AG08395 (cell line): ENCODE measurements at places on chromosomes 5 and 9.

- DNase-seq = no peak
Observed at GRCh38 chr5:66518753-66519152, 77.4 kb upstream of the MAST4 start.

- no peak for DNase-seq
Observed at GRCh38 chr5:1291611-1292080, 3.2 kb downstream of the TERT start.

DNA sequence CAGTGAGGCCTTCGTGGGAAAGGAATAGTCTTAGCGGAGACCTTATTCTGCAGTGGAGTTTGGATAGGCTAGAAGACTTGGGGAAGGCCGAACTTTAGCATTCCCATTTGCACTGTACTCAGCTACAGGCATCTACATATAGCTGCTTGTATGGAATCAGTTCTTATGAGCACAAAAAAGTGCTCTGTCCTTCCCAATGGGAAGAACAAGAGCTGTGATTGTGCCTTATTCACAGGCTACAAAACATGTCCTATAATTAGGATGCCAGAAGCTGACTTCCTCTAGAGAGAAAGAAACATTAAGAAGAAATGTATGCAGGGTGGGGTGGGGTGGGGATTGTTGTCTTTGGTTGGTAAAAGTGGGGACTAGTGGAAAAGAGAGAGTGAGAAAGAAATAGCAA is 154.7 kb downstream of the ATP10B start:
- DNase-seq = no peak

GRCh38 chr9:23702311-23702922 is 123.6 kb downstream of the ELAVL2 start:
- no peak for DNase-seq

- DNase-seq = no peak
Observed at GRCh38 chr9:94971378-94972131, 245.1 kb downstream of the AOPEP start.

DNA sequence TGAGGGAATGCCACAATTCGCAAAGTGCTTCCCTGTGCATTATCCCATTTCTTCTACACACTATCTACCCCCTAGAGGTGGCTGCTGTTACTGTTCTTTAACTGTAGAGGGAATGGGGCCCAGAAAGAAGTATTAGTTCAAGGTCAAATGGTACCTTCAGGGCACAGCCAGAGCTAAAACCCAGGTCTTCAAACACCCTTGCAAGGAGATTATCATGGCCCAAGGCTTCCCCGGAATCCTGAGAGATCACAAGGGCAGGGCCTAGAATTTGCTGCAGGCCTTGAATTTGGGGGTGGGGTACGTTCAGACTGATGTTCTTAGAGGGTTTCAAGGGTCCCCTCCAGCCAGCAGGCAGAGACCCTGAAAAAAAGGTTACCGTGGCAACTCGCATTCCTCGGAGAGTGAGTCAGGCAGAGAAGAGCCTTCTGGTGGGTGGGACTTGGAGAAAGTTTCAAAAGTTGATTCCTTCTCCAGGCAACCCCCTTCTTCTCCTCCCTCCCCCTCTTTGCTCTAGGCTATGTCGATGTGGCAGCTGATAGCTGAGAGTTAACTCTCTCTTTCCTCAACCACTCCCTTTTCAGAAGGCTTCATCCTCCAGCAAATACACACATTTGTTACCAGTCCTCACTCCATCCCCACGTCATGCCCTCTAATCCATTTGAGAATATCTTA is 1.9 kb downstream of the SPARC start:
- peak; percentile 74 for DNase-seq

DNA sequence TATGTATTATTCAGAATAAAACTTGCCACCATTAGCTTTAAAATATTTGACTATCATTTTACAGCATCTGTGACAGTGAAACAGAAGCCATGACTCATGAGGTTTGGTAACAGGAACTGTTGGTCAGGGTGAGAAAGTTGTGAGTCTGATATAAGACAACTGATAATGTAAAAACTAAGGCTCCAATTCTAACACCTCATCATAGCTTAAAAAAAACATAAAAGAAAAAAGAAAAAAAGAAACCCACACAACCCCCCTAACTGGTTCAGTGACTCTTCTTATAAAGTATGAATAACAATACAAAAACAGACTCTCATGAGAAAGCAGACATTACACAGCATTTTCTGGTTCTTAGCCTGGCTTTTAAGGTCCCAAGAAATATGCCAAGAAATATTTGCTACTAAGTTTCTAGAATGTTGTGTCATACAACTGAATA is 85.8 kb downstream of the MRPS27 start:
- DNase-seq = peak; percentile 68

GRCh38 chr9:4382722-4383317 is 83.0 kb upstream of the GLIS3 start:
- DNase-seq = peak; percentile 61

GRCh38 chr9:20903212-20903611 is 128.2 kb downstream of the HACD4 start:
- DNase-seq = no peak

DNA sequence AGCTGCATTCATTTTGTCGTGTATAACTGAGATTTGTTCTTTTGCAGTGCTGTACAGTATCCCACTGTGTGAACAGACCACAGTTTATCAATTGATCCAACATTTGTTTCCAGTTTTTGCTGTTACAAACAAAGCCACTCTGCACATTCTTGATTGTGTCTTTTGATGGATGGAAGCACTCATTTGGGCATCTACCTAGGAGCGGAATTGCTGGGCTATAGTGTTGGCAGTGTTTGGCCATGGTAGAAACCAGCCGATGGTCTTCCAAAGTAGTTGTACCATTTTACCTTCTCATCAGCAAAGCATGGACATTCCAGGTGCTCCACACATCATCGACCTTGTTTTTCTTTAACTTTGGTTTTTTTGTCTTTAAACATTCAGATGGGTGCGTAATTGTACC is 77.7 kb downstream of the PSMB7 start:
- no peak for DNase-seq

DNA sequence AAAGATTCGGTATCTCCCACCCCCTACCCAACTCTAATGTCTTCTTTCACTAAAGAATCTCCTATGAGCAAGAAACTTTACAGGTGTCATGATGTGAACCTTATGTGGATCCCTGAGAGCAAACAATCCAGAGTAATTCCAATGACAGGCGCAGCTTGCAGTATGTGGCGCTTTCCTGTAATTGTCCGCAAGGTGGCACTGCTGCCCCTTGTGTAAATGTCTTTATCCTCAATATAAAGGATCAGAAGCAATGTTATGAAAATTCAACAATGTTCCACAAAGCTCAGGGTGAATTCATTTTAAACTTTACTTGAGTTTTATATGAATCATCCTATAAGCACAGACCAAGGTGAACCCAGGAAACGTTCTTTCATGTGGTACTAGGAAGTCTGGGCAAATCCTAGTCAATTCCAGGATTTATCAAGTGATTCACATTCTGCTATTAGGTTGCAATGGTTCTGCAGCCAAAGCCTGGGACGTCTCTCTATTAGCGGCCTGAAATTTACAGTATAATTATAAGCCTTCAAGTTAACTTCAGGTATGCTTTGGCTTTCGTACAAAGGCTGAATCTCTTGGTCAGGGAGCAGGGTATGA is 113.7 kb downstream of the TRPM6 start:
- DNase-seq = peak; percentile 70

GRCh38 chr5:94693043-94693822 is 74.8 kb downstream of the SLF1 start:
- DNase-seq = peak; percentile 61

- DNase-seq = no peak
Observed at GRCh38 chr9:92064711-92065110, 50.5 kb downstream of the SPTLC1 start.

GRCh38 chr5:61254969-61255555 is 77.0 kb upstream of the ZSWIM6 start:
- no peak for DNase-seq

- no peak for DNase-seq
Observed at GRCh38 chr9:124764774-124765438, 6.2 kb downstream of the NR6A1 start.

GRCh38 chr5:71860048-71860447 is 141.0 kb downstream of the CARTPT start:
- DNase-seq = no peak

- DNase-seq = peak; percentile 56
Observed at GRCh38 chr5:36305571-36306326, 4.0 kb upstream of the RANBP3L start.

DNA sequence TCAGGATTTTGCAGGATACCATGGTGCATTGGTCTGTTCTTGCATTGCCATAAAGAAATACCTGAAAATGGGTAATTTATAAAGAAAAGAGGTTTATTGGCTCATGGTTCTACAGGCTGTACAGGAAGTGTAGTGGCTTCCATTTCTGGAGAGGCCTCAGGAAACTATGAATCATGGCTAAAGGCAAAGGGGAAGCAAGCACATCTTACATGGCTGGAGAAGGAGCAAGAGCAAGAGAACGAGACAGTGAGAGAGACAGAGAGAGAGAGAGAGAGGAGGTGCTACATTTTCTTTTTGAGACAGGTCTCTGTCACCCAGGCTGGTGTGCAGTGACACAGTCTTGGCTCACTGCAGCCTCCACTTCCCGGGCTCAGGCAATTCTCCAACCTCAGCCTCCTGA is 43.9 kb downstream of the P4HA2 start:
- DNase-seq = no peak

GRCh38 chr5:170362656-170363055 is 26.5 kb downstream of the KCNMB1 start:
- DNase-seq = no peak

- DNase-seq = peak; percentile 65
Observed at GRCh38 chr5:96026406-96027041, 64.9 kb upstream of the ELL2 start.

DNA sequence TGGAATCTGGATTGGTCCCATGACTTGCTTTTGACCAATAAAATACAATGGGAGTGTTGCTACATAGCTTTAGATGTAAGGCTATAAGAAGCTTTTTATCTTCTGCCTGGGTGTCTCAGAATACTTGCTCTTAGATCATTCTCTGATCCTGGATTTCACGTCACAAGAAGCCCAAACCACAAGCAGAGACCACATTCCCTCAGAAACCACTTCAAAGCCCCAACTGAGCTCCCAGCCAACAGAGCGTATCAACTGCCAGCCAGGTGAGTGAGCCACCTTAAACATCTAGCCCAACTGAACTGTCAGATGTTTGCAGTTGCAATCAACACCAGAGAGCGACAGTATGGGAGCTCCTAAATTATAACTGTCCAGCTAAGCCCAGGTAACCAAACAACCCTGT is 687.1 kb downstream of the TLE1 start:
- DNase-seq = no peak

DNA sequence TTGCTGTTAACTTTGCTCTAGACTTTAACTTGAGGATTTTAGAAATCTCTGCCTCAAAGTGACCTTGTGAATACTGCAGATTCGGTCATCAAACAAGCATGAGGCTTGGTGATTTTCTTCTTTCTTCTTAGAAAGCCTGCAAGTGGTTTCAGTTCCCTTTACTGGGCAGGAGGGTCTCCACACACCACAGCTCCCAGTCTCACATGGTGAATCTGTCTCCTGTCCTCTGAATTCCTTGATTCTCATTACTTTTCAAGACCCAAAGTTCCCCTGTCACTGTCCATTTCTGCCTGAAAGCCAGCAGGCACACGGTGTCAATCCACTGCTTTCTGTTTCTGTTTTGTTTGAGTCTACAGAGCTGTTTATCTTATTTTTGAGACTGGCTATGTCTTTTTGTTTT is 14.1 kb downstream of the HSPB3 start:
- no peak for DNase-seq

GRCh38 chr5:91271999-91272398 is 111.1 kb downstream of the ARRDC3 start:
- DNase-seq = no peak

- no peak for DNase-seq
Observed at GRCh38 chr5:94268226-94268625, 350.2 kb downstream of the KIAA0825 start.

DNA sequence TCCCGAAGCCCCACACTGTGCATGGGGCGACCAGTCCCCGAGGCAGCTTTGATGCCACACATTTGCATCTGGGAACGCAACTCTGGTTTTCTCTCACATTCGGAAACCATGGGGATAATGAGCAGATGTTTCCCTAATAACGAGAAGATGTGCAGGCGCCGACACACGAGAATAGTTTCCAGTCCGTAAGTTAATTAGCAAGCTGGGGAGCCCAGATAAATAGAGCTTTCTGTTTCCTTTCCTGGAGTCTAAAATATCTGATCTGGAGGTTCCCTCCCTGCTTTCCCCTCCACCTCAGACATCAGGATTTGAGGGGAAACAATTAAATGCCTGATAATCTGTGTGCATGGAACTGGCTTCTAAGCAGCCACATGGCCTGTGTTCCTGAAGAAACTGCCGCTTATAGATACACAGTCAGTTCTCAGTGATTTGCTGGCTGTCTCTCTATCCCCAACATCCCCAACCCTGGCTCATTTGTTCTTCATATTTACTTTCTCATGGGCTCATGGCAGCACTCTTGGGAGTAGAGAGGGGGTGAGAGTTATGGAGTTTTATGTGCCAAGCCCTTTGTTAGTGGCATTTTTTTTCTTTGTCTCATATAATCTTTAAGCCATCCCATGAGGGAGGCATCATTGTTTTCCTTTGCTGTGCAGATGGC is 62.8 kb downstream of the PDZD2 start:
- DNase-seq = no peak

GRCh38 chr5:54294097-54294667 is 16.2 kb downstream of the ARL15 start:
- DNase-seq = no peak
